ENCODE measurements at places on chromosomes 7 and 10.

GRCh38 chr7:19351341-19352304, 206.4 kb upstream of the FERD3L start:
- no peak for DNase-seq

GRCh38 chr10:62237966-62238365, 30.7 kb downstream of the RTKN2 start:
- no peak for DNase-seq

GRCh38 chr10:2119316-2119715, 382.0 kb upstream of the ADARB2 start:
- no peak for DNase-seq

GRCh38 chr10:33507662-33508425, 173.4 kb upstream of the NRP1 start:
- DNase-seq = no peak

- DNase-seq = no peak
Measured at GRCh38 chr7:20393616-20394015, 62.9 kb downstream of the ITGB8 start.

DNA sequence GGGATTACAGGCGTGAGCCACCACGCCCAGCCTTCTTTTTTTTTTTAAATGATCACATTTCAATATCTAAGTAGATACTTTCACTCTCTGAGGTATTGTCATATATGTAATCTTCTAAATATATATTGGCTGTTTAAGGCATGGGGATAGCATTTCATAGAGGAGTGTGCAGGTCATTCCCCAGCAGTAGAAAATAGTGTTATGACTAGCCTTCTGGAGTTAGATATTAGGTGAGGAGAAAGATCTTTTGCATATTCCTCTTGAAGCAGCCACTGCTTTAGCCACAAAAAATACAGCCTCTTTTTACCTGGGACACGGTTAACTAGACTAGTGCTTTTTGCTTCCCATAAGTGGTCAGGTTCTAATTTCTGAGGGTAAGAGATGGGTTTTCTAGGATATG, 28.9 kb downstream of the ADD3 start:
- no peak for DNase-seq
